ENCODE measurements at places on chromosomes 12 and 14. TPM values are rescaled to one million over a fixed set of nuclear protein-coding genes. Genes with fewer than 3 reads are reported as not detected.

The SIX1 gene
- polyA plus RNA-seq, result 37.7 TPM

DNA sequence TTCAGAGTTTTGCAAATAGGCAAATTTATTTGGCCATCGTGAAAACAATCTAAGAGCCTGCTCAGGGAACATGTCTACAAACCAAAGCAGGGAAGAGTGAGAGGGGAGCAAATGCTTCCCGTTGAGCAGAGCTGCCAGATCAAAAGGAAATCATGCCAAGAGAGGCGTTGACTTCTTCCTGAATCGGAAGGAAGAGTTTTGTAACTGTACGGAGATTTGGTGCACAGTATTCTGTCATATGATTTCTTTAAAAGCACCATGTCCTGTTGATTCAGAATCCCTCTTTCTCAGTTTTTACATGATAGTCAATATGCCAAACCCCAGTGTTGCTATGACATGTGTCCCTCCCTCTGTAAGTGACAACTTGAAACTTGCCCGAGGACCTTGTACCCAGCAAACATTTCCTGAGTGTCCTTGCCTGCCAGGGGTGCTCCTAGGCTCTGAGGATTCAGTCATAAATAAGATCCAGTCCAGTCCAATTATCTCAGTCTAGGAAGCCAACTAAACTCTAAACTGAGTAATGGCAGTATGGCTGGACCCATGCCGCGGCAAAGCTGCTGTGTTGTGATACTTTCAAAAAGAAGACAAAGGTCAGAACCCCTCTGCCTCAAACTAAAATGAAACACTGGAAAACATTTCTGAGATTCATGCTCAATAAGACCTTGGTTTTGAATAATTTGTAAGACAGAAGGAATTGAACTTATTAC lies 300.1 kb upstream of the FKBP4 start:
- no peak for DNase-seq

DNA sequence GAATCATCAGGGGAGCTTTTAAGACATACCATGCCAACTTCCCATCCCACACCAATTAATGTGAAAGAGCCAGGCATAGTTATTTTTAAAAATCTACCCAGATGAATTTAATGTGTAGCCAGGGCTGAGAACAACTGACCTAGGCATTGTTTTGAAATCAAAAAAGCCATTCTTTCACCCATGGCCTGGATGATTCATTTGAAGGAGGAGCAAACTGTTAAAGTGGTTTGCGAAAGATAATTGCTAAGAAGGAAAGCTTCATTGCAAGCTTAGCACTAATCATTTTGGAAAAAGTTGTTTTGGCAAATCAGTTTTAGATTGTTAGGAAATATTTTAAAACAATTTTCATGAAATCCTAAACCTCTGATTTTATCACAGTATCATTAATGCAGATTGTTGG lies 2.1 kb upstream of the GTSF1 start:
- DNase-seq, result no peak

- no peak for DNase-seq
Observed at GRCh38 chr12:11771356-11771755, 121.9 kb downstream of the ETV6 start.

GRCh38 chr12:103523771-103524170 lies 28.0 kb upstream of the C12orf42 start:
- no peak for DNase-seq

The SLC17A8 gene
- polyA plus RNA-seq, result 0.08 TPM

- no peak for DNase-seq
Observed at GRCh38 chr14:37658156-37658555, 62.7 kb downstream of the TTC6 start.

- no peak for DNase-seq
Observed at GRCh38 chr12:37543966-37544668, 772.5 kb upstream of the ALG10B start.

- no peak for DNase-seq
Observed at GRCh38 chr12:113128802-113129663, 6.5 kb downstream of the RASAL1 start.

DNA sequence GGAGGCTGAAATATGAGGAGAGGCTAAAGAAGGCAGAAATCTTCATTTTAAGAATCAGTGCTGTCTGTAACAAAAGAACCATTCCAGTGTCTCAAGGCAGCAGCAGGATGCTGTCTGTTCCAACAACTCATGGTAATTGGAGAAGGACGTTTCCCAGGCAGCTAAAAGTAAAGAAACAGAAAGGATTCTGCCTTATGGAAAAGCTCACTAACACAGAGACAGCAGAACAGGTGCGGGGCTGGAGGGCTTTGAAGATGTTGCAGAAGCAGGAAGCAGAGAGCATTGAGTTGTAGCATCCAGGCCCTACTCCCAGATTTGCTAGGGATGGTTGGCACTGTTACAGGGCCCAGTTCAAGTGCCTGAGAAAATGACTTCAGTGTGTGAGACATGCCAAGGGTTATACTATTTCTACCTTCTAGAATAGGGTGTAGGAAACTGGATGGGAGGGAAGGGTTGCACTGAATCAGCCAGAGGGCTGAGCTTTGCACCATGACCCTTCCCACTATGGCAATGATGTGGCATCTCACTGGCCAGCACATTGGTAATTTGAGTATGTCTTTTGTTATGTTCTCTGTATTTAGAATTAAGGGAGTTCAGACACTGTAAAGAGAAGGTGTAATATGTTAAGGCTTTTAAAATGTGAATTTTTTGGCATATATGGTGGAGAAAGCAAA lies 160.0 kb upstream of the FBXO33 start:
- DNase-seq, result no peak

GRCh38 chr12:39764944-39765560 lies 145.4 kb upstream of the ABCD2 start:
- no peak for DNase-seq

The CACNA2D4 gene
- polyA plus RNA-seq, result 0.90 TPM

The ADAM21 gene
- polyA plus RNA-seq, result not detected

- peak; percentile 39 for DNase-seq
Observed at GRCh38 chr14:103084021-103084919, at the start of gene LBHD2. TSS of gene LBHD2 (plus strand) at chr14:103084210. CDS start at chr14:103086013, 1,803 bp downstream.

The PSME2 gene
- polyA plus RNA-seq, result 76.4 TPM

The CLECL1 gene
- 0.10 TPM for polyA plus RNA-seq

- DNase-seq, result peak; percentile 62
Observed at GRCh38 chr12:54596526-54596946, 8.1 kb upstream of the PPP1R1A start.

- DNase-seq, result no peak
Observed at GRCh38 chr12:238736-239398, 23.8 kb downstream of the SLC6A13 start.

DNA sequence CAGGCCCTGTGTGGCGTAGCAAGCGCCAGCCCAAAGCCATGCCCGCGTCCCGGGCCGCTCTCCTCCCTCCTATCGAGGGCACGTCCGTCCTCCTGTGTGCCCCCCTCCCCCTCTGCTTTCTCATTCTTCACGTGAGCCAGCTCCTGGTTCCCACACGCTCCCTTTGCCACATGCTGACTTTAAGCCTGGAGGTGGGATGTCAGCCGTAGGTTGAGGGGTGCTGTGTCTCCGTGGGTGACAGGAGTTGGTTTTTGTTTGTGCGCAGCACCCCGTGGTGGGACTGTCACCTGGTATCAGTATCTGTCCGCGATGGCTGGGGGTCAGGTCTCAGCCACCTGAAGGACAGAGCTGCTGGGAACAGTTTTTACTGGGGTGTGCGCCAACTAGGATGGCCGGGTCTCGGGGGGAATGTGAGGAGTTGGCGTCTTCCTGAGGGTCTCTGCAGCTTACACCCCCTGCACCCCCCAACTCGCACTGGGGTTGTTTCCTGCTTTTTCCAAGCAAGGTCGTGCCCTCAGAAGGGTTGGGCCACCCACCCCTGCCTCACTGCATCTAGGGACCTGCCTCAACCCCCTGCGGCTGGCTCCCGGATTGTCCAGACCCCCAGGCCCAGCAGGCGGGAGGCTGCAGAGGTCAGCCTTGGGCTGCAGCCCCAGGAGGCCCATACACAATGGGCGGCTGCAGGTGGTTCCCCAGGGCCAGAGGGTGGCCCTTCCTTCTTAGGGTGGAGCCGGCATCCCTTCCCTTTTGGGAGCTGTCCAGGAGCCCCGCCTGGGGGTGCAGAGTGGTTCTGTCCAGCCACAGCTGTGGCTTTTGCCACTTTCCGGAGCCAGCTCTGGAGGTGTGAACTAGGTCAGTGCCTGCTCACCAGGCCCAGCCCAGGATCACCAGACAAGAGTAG lies 7.3 kb downstream of the ULK1 start:
- DNase-seq, result no peak

DNA sequence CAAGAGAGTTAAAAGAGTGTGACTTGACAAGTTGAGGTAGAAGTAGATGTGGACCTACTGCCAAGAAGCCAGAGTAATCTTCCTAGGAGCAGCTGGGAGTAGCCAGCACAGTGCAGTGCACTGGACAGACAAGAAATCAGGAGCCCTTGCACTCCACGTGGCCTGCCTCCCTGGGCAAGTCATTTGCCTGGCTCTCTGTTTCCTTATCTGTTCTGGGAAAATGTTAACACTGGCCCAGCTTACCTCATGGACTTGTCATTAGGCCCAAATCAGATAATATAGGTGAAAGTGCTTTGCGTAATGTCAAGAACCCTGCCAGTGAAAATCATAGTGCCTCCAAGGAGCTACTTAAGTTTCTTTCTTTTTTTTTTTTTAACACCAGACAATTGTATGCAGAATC lies 19.2 kb downstream of the SLC7A8 start:
- DNase-seq, result no peak

GRCh38 chr12:2183556-2184541 lies 131.1 kb downstream of the CACNA1C start:
- no peak for DNase-seq

The EPYC gene
- not detected for polyA plus RNA-seq

The KRT83 gene
- not detected for polyA plus RNA-seq

GRCh38 chr12:111038941-111039340 lies 118.6 kb upstream of the MYL2 start:
- no peak for DNase-seq

- peak; percentile 21 for DNase-seq
Observed at GRCh38 chr14:50018201-50018932, 98.0 kb downstream of the VCPKMT start.

DNA sequence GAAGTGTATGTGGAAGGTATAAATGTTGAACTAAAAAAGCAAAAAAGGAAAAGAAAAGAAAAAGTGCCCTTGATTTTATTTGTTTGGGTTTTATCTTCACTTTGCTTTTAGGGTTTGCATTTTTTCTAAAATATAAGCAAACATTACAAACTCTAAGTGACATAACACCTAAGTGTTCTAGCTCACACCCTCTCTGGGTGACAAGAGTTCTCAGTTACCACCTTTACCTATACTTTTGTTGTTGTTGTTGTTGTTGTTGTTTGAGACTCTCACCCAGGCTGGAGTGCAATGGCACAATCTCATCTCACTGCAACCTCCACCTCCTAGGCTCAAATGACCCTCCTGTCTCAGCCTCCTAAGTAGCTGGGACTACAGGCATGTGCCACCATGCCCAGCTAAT lies 13.0 kb downstream of the KLRG1 start:
- no peak for DNase-seq

- DNase-seq, result no peak
Observed at GRCh38 chr14:21257394-21257909, 11.8 kb downstream of the HNRNPC start.
